ENCODE measurements at places on chromosomes 7 and 10. TPM values are rescaled to one million over a fixed set of nuclear protein-coding genes. Genes with fewer than 3 reads are reported as not detected.

The NPSR1 gene
- total RNA-seq = not detected

The TNKS2 gene
- total RNA-seq = 27.2 TPM

The LOXL4 gene
- not detected for total RNA-seq

The EVX1 gene
- not detected for total RNA-seq

The UPK3B gene
- 1.2 TPM for total RNA-seq

The TSC22D4 gene
- total RNA-seq = 106 TPM

The STRIP2 gene
- 73.5 TPM for total RNA-seq

The KAZALD1 gene
- 0.55 TPM for total RNA-seq

The PNLIPRP3 gene
- total RNA-seq = not detected

The HOXA9 gene
- not detected for total RNA-seq

The CDC14C gene
- total RNA-seq = not detected

The C7orf25 gene
- total RNA-seq = 4.4 TPM

The NPTX2 gene
- total RNA-seq = 0.32 TPM

The SEC24C gene
- 119 TPM for total RNA-seq

The TMEM184A gene
- total RNA-seq = 0.23 TPM

The PHKG1 gene
- 3.6 TPM for total RNA-seq

The DRGX gene
- total RNA-seq = not detected

The TRIM73 gene
- 6.4 TPM for total RNA-seq

The CALY gene
- total RNA-seq = not detected

The RPEL1 gene
- total RNA-seq = not detected

The OR2A42 gene
- total RNA-seq = 0.09 TPM

The CPEB3 gene
- total RNA-seq = 1.9 TPM

The AKR1D1 gene
- total RNA-seq = not detected

The GNGT1 gene
- not detected for total RNA-seq

The TMEM196 gene
- not detected for total RNA-seq

The CHST3 gene
- 0.52 TPM for total RNA-seq

The DGKI gene
- 2.8 TPM for total RNA-seq

The FBXO24 gene
- 0.37 TPM for total RNA-seq

The CTAGE4 gene
- total RNA-seq = 1.2 TPM

The EBLN1 gene
- total RNA-seq = not detected

The CDNF gene
- 0.67 TPM for total RNA-seq

The CFTR gene
- not detected for total RNA-seq

The CYP26A1 gene
- total RNA-seq = not detected

The CDHR1 gene
- 0.34 TPM for total RNA-seq

The DYNC1I1 gene
- not detected for total RNA-seq

The PCLO gene
- not detected for total RNA-seq

The LEP gene
- not detected for total RNA-seq

The LBX1 gene
- not detected for total RNA-seq

The PANK1 gene
- total RNA-seq = 5.7 TPM

The MGAM2 gene
- not detected for total RNA-seq

The SFTPA1 gene
- total RNA-seq = not detected

The HABP2 gene
- not detected for total RNA-seq

The GPR22 gene
- not detected for total RNA-seq

The NAT16 gene
- not detected for total RNA-seq

The CLDN3 gene
- total RNA-seq = not detected

The CUTC gene
- 35.5 TPM for total RNA-seq

The HMX3 gene
- total RNA-seq = not detected

The PTPRN2 gene
- 1.1 TPM for total RNA-seq

The NYAP1 gene
- total RNA-seq = 0.27 TPM

The HYAL4 gene
- total RNA-seq = not detected

The ZNF853 gene
- total RNA-seq = 0.23 TPM

The FAM237B gene
- not detected for total RNA-seq
